ENCODE measurements at places on chromosomes 3 and 15.

GRCh38 chr3:15982667-15983196 lies 185.0 kb upstream of the ANKRD28 start:
- no peak for DNase-seq

DNA sequence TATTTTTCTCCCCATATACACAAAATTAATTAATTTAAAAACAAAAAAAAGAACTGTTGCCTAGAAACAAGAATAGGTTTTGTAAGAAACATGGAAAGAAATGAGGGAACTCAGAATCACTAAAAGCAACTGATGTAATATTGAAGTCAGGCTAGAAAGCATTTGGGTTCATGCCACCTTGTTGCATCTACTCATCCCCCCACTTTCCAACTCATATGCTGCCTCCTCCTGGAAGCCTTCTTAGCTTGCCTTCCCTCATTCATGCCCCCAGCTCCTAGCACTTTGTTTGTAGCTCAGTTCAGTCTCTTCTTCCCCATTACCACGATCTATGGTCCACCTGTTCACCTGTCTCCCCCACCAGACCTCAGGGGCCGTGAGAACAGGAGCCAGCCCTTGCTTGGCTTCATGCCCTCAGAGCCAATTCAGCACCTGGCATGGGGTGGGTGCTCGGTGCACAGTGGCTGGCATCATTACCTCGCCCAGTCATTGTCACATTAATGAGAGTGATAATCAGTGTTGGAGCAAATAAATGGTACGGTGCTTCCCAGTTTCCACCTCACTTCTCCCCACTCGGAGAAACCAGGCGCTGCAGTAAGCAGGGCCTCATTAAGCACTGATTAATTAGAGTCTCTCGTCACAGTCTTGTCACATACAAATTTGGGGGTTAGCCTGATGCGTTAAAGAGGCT lies 62.4 kb upstream of the SLC6A1 start:
- no peak for DNase-seq

DNA sequence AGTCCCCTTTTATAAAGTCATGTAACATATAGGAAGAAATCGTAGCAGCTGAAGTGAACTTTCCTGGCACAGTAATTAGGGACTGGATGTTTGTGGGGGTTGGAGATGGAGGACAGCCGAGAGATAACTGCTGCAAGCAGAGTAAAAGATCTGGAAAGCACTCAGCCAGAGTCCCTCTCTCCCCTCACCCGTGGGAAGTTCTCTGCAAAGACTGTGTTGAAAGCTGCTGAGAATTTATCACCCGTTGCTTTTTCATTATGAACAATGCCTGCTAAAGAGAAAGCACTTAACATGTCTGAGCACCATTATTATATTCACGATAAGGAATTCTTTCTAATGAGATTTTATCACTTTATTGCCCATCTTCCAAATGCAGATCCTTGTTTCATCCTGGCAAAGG lies 248.8 kb downstream of the SHOX2 start:
- no peak for DNase-seq

- DNase-seq, result no peak
These were observed at the start of gene RTP1 for GRCh38 chr3:187197335-187197649. TSS of gene RTP1 (plus strand) at chr3:187197486. CDS start at chr3:187197516, 30 bp downstream.

DNA sequence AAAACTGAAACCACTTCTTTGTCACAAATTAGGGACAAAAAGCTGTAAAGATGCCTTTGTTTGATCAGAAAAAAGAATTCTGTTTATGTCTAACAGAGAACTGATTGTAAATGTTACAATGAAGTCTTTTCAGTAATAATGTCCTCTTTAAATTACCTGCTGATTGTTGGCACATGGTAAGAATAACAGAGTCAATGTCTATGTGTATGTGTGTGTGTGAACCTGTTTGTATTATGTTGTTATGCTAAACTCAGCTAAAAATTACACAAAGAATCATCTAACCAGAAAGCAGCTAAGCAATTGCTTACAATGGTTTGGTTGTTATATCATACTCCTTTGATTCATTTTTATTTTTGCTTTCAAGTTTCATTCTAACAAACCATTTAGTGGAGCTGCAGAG lies 159.1 kb upstream of the PDZRN3 start:
- DNase-seq, result no peak

DNA sequence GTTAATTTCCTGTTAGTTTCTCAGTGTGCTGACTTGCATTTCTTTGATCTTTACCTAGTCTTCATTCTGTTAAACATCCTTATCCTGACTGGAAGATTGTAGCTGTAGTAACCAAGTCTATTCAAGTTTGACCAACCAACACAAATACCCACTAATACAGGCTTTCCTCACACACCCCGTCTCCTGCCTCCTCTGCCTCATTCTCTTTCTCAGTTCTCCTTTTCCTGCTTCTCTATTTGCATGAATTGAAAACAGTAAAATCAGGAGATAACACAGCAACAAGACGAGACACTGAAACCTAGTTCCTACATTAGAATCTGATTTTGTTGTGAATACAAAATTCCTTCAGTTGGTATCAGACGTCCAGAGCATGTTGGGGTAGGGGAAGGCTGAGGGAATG lies 116.9 kb upstream of the ARPP21 start:
- no peak for DNase-seq

DNA sequence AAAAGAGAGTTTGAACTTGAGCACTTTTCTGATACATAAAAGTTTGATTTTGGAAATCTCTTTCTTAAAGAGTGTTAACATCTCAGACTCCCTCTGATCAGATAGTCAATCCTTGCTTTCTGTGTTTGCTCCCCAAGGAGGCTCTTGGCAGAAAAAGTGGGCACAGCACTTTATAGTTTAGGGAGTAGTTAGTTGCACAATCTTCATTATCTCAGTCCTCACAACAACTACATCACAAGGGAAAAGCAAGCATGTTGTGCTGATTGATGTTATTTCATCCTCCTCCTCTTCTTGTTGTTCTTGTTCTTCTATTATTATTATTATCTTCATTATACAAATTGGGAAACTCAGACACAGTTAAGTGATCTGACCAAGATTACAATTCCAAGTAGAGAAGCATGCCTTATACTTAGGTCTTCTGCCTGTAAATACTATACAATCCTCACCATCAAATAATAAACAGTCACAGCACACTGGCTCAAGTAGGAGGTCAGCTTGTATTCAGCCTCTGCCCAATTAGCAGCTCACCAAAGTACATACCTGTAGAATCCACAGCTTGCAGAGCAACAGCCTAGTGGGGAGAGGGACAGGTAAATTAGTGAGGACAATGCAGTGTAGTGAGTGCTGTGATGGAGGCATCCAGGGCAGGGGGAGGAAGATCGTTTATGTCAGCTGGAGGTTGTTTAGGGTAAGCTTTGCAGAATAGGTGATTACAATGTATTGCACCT lies 304.1 kb upstream of the MME start:
- no peak for DNase-seq

GRCh38 chr3:126446791-126447190 lies 28.9 kb downstream of the ZXDC start:
- DNase-seq, result no peak

DNA sequence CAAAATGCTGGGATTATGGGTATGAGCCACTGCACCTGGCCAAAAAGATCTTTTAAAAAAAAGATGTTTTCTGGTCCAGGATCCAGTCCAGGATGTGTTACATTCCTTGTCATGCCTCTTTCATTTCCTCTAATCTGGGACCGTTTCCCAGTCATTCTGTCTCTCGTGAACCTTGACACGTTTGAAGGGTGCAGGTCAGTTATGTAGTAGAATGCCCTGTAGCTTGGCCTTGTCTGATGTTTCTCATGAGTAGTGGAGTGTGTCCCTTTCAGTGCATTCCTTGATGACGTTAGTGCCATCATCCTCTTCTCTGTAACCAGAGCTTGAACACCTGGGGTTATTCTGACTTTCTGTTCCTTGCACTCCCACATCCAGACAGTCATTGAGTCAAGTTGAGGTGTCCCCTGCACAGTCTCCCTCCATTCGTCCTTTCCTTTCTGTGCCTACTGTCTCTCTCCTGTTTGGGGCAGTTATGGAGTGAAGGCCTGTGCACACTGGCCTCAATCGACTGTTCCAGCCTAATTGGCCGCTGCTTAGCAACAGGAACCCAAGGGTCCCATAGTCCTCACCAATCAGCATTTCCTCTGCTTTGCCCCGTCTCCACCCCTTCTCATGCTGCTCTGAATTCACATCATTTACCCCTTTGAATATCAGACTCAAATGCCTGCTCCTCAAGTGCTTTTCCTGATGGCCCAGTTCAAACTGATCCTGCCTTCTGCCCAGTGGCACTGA lies 5.5 kb downstream of the FAM81A start:
- no peak for DNase-seq

DNA sequence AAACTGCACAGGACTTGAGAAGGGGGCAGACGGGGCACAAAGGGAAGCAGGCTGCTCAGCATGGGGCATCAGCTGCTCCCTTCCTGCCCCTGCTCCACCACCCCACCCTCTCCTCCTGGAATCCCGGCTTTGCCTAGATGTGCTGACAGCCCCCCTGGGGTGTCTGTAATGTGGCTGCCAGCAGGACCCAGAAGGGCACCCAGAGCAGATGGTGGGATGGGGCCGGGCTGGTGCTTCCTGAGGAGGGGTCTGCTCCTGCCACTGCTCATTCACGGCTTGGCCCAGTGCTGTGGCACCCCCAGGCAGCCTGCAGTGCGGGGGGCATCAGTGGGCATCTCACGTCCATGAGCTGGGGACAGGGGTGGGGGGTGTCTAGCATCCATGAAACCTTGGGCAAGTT lies 10.2 kb downstream of the H1-8 start:
- DNase-seq, result no peak

DNA sequence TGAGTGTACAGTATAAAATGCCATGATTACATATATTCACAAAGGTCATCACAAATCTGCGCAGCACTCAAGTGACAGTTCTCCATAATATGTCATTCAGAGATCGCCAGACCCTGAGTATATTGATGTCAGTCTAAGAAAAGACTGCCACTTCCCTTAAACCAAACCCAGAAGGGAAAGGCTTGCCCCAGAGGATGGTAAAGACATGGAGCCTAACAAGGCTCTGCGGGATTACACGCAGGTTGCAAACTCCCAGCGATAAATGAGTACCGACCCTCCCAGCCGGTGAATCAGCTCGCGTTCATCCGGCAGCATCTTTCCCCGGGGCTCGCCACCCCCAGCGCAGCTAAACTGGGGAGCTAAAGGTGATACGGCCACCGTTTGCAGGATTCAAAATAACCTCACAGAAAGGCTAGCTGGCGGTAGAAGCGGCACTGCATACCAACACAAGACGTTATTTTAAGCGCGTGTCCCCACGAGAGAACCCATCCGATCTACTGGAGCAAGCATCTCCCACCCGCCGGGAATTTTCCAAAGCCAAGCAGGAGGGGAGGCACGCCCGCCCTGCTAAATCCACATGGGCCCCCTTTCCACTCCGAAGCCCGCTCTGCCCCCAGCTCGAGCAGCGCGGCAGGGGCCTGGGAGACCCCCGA lies 643 bp downstream of the MYO5A start:
- DNase-seq, result no peak

- DNase-seq, result no peak
These were observed 154.9 kb upstream of the ANKRD28 start for GRCh38 chr3:15952543-15953175.

DNA sequence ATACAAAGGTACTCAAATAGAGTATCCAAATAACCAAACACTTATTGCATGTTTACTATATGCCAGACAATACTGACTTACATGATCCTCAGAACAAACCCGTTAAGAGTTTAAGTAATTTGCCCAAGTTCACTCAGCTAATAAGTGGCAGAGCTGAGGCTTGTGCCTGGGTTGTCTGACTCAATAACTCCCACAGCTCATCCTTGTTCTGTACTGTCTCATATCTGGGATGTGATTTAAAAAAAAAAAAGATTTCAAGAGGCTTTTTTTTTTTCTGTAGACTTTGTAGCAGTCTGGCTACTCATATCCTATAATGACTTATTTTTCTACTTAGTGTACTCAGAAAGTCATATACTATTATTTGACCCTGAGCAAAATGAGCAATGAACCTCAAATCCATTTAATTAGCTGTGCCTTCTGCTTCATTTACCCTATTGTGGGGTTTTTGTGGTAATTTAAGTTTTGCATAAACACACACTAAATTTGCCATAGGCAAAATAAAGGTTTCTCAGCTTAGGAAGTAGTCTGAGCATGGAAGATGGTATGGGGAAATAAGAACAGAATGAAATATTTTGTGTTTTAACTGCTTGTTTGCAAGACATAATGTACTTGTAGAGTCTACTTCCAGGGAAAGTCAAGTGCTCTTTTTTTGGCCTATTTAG lies 3.1 kb downstream of the NSUN3 start:
- no peak for DNase-seq

DNA sequence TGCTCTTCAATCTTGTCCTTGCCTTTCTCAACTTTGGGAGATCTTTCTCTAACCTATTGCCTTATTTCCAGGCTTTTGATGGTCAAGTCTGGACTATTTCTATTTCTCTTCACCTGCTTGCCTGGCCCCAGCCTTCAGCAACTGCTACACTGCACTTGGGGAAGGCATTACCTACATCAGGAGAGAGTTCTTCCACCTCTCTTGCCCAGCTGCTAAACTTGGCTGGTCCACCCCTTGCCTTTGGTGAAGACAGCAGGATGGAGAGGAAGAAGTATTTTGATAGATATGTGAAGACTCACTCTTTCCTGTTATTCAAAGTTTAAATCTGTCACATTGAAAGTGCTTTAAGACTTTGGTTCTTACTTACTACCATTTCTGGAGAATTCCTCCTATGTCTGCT lies 574.8 kb downstream of the ZPLD1 start:
- no peak for DNase-seq

- DNase-seq, result no peak
These were observed 54.1 kb upstream of the ATP2C1 start for GRCh38 chr3:130839813-130840212.

- no peak for DNase-seq
These were observed 324.6 kb upstream of the TLE3 start for GRCh38 chr15:70422342-70422741.

- DNase-seq, result no peak
These were observed 14.4 kb downstream of the ALDH1L1 start for GRCh38 chr3:126166009-126166408.

GRCh38 chr3:43309372-43310305 lies 23.3 kb downstream of the SNRK start:
- DNase-seq, result no peak

DNA sequence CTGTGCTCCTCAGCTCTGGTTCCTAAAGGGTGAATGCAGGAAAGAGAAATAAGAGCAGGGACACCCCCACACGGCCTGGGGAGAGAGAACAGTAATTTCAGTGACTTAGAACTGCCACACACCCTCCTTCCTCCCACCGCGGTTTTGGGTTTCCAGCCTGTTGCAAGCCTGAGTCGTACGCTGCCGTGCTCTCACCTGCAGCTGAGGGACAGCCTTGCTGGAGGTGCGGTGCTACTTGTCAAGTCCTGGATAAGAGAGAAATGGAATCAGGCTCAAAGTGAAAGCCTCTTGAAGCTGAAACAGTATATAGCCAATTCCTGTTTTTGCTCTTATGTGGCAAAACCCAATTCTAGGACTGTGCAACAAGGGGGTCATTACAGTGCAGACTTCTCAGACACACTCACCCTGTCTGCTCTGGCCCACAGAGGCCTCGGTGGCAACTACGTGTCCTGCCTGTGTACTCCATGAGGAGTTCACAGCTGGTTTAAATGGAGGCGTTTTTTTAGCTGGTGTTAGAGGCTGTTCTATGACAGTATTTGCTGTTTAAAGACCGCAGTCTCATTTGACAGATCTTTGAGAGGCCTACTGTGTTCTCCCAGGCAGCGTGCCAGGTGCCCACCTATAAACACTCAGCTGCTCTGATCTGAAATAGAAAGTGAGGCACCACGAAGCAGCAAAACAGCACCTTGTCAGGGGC lies 42.9 kb downstream of the TBC1D2B start:
- peak; percentile 53 for DNase-seq

- no peak for DNase-seq
These were observed 347.7 kb downstream of the ZBBX start for GRCh38 chr3:167032267-167032876.

GRCh38 chr3:124981472-124981871 lies 46.9 kb upstream of the MUC13 start:
- DNase-seq, result no peak

Data from activated CD8-positive, alpha-beta memory T cell treated with anti-CD3 and anti-CD28 coated beads for 1 hour (primary cell).